Dorsolateral prefrontal cortex (tissue), 122 donors: ENCODE measurements at places on chromosomes 3 and 15.

DNA sequence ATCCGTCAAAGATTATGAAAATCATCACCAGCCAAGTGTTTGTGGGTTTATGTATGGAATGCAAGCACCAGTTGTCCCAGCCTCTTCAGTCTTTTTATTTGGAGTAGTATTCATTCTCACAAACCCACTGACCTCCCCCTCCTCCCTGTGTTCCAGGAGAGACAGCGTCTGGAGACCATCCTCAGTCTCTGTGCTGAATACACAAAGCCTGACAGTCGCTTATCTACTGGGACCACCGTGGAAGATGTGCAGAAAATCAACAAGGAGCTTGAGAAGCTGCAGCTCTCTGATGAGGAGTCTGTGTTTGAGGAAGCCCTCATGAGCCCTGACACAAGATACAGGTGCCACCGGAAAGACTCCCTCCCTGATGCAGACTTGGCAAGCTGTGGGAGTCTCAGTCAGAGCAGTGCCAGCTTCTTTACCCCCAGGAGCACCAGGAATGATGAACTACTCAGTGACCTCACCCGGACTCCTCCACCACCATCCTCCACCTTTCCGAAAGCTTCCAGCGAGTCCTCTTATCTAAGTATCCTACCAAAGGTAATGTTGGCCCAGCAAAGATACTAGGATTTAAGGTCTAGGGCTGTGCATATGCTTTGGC, 54.2 kb downstream of the PHLDB2 start:
- no peak for DNase-seq

GRCh38 chr15:68224546-68225250, 4.8 kb downstream of the CLN6 start:
- DNase-seq: no peak

GRCh38 chr15:25912035-25912434, 48.9 kb upstream of the ATP10A start:
- no peak for DNase-seq

DNA sequence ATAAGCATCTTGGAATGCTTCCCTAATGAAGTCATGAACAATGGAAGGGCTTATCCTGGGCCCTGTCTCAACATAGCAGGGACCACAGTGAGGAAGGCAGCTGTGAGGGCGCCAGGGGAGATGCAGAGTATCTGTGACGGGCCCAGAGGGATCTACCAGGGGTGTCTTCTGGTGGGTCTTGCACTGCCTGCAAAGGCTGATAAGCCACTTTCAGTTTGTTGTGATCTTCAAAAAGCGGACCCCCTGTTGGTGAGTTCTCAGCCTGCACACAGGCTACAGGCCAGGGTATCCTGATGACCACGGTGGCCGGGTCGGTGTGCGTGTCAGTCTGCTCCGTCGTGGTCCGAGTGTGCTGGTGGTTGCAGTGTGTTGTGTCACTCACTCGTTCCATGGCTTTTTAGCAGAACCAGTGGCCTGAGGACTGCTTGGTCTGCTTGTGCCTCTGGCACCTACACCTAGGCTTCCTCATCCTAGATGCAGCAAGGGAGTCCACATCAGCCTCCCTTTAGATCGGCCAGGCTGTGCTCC, 46.8 kb downstream of the CHDH start:
- DNase-seq: no peak

DNA sequence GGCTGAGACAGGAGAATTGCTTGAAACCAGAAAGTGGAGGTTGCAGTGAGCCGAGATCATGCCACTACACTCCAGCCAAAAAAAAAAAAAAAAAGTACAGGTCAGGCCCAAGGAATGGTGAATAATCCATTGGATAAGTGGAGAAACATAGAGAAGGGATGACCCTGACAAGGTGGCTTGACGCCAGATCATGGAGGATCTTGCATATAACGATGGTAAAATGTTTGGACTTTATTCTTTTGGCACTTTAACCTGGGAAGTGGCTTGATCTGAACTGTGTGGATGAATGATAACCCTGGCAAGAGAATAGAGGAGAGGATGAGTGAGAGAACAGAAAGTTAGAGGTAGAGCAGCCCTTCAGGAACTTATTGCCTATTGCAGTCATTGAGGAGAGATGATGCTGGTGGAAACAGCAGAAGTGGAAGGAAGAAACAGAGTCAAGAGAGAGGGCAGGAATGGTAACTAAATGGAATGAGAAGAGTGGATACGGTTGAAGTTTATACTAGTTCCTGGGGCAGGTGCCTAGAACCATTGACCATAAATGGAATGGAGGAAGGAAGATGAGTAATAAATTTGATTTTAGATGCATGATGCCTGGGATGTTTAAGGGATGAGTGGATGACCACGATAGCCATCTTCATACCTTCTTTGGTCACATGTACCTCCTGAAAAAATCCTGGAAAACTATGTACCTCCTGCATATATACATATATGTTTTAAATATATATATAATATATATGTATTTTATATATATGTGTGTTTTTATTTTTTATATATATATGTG, 57.8 kb downstream of the BLM start:
- DNase-seq: no peak

- no peak for DNase-seq
Observed at GRCh38 chr15:47778263-47778770, 61.0 kb downstream of the SEMA6D start.

- DNase-seq: no peak
Observed at GRCh38 chr15:48533982-48534381, 111.5 kb downstream of the FBN1 start.

DNA sequence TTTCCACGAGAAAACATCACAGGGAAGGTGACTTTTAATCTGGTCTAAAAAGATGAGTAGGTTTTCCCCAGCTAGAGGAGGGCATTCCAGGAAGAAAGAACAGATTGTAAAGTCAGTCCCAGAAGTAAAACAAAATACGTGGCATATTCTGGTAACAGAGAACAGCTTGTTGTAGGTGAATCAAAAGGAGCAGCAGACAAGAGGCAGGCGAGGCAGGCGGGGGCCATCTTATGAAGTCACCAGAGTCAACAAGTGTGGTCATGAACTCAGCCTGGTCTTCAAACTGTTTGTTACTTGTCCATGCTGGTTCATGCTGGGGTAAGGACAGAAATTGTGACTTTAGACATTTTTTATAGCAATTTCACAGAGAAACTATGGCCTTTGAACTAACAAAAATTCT, 4.0 kb upstream of the POPDC2 start:
- no peak for DNase-seq

- no peak for DNase-seq
Observed at GRCh38 chr15:64426845-64427465, 33.4 kb upstream of the ZNF609 start.

DNA sequence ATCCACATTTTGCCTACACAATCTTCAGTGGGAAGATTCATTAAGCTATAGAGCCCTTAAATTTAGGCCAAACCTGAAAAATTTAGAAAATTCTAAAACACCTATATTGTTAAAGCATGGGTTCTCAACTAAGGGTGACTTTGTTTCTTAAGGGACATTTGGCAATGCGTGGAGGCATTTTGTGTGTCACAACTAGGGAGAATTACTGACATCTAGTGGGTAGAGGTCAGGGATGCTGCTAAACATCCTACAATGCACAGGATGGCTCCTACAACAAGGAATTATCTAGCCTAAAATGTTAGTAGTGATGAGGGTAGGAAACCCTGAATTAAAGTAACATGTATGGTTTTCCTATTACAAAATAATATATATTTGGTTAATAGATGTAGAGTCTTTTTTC, 55.8 kb downstream of the TBC1D5 start:
- no peak for DNase-seq

DNA sequence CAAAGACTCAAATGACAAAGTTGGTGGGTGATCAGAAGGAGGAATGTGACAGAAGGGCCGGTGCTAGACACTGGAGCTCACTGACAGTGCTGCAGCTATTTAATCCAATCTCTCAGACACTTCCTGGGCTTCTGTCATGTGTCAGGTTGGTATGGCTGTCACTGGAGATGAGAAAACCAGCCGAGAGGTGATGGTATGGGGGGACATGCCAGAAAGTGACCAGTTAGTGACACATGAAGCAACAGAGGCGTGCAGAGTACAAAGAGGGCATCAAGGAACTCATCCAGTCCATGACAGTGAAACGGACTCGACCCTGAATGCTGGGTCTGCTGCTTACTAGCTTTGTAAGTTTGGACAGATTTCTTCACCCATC, 219.5 kb downstream of the CADPS start:
- DNase-seq: no peak

DNA sequence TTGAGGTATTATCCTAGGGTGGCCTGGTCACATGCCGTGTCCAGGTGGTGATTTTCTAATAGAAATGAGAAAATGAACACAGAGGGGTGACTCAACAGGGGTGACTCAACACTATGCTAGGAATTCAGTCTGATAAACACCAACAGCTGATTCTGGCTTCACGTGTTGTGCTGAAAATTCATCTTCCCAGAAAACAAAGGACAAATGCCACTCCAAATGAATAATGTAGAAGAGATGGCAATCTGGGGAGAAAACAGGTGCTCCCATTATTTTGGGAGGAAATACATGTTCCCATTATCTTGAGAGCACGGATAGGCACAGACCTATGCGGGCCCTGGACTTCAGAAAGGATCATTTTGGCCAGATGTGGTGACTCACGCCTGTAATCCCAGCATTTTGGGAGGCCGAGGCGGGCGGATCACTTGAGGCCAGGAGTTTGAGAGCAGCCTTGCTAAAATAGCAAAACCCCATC, 101.2 kb upstream of the MEX3B start:
- DNase-seq: no peak

DNA sequence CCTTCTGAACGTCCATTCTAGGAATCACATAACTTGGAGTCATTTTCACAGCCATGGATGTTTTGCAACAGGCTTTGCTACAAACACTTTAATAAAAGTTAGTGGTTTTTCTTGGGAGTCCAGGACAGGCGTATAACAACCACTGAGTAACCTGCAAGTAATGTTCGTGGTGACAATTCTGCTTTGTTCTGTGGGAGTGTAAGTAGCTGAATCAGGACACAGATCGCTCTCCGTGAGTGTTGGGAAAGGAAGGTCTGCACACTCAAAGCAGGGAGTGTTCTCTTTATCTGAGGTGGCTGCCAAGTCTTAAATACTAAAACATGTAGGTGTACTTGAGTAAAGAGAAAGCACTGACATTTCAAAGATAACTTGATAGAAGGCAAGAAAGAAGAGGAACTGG, 7.9 kb upstream of the BNC1 start:
- no peak for DNase-seq

DNA sequence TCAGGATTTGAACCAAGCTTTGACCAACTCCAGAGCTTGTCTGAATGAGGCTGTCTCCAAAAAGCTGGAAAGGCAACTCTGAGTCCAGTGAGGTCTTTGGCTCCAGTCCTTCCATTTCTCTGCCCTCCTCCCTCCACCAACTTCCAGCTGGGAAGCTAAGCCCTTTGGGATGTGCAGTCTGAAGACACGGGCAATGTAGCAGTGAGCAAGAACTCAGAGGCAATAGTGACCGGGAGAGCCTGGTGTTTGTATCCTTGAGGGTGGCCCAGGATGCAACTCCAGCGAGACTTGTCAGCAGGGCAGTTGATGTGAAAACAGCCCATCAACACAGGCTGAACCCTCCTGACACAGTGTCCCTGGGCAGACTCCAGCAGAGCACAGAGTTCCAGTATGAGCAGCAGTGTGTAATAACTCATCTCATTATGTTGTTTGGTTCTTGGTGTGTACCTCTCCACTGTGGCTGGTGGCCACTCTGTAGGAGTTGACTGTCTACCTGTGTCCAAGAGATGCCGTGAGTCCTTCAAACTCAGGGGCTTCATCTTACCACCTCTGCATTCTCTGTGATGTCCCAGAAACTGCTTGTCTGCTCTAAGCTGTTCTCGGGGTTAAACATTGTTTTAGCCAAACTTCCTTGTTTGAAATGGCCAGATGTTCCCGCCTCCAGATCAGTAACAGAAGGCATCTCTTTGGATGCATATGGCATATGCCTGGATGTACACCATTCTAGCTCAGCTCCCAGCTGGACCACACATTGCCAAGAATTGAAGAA, 6.6 kb downstream of the CDCP1 start:
- no peak for DNase-seq

DNA sequence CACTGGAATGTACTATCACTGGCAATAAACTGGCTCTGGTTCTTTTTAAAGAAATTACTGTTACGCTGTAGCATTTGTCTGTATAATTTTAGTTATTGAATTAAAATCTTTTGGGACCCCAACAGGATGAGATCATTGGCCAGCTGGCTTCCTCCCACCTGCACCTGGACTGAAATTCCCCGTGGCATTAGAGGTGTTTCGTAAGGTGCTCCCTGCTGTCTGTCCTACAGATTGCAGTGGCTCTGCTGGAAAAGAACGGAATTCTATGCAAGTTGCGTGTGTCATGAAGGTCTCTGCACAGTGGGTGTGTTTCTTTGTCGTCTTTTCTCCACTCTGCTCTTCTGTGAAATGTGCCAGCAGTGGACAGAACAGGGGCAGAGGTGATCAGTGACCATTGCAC, 383.4 kb downstream of the PTPRG start:
- no peak for DNase-seq

DNA sequence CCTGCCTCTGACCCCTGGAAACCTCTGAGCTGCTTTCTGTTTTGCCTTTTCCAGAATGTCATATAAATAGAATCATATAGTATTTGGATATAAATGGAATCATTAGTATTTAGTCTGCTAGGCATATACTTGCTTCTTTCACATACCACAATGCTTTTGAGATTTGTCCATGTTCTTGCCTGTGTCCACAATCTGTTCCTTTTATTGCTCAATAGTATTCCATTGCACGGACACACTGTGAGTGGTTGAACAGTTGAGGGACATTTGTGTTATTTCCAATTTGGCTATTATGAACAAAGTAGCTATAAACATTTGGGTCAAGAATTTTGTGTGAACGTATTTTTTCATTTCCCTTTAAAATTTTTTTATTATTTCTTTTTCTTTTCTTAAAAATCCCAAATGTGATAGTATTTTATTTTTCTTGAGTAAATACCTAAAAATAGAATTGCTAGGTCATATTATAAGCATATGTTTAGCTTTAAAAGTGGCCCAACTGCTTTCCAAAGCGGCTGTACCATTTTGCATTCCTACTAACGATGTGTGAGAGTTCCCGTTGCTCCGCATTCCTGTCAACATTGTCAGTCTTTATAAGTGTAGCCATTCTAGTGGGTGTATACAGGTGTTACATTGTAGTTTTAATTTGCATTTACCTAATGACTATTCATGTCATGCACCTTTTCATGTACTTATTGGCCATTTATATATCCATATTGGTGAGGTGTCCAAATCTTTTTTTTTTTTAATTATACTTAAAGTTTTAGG, 26.5 kb downstream of the WDR53 start:
- no peak for DNase-seq

- no peak for DNase-seq
Observed at GRCh38 chr15:73597036-73597638, 36.1 kb downstream of the NPTN start.
